Fibroblast of skin of right quadriceps (primary cell): ENCODE measurements at places on chromosomes 7 and 10.

DNA sequence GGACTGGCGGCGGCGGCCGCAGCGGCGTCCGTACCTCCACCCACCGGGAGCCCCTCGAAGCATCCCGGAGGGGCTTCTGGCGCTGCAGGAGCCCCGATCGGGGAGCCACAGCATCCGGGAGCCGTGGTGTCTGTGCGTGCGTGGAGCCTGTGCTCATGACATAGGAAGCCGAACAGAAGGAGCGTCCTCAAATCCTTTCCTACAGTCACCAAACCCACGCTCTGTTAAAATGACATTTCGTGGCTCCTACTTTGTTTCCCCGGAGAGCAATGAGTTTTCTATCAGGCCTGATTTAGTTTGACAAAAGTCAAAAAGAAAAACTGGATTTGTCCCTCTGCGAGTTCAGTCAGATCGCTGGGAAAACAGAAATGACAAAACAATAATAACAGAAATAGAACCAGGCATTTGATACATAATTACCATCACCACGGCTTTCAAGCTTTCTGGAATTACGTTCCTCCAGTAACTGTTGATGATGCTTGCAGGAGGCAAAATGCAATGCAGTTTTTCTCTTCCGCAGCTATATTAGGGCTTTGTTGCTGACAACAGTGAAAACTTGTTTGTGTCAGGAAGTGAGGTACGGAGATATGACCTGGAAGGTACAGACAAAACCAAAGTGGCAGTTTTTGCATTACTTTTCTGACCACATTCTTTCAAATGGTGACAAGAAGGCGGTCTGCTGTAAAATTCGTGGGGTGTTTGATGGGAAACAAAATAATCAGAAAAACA lies 219.3 kb upstream of the MKLN1 start:
- peak; percentile 19 for DNase-seq

DNA sequence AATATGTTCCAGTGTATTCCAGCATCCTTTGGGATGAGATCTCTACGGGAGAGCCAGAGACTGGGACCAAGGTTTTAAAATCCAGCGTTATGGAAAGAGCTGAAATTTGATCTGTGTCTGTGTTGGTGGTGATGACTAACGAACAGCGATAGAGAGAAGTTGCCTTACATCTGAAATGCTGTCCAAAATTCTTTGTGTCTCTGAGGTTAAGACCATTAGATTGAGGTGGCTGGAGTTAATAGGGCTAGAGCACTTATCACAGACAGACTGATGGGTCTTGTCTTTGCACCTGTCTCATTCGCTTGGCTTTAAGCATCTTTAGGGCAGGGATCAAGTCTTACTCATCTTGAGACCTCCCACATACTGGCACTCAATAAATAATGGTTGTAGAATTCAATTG lies 41.0 kb upstream of the RAPGEF5 start:
- no peak for DNase-seq

DNA sequence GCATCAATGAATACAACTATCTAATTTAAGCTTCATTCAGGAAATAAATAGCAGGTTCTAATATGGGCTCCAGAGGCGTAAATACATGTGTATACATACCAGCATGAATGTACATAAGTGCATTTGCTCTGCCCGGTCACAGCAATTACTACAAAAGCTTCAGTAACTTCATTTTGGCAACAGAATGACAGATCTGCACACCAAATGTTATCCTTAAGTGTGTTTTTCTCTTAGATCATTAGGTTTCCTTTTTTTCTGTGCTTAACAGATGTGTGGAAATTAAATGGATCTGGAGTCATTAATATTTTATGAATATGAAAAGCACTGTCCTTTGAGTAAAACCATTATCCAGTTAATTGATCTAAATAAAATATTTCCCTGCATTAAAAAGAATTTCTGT lies 159.0 kb upstream of the MEOX2 start:
- DNase-seq = no peak

DNA sequence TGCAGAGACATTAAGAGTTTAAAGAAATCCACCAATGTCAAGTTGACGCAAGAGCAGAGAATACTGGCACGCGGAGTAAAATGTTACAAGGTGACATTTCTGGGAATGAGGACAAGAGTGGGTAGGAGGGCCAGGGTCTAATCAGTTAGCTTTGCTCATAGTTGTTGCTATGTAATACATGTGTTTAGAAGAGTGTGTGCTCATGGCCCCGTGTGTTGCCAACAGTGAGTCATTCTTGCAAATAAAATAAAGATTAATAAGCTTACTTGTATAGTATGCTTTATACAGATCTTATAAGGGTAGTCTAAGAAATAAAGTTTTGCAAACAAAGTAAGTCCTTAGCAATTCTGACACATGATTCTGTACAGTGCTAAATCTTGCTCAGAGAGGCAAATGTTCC lies 64.5 kb downstream of the DNMBP start:
- DNase-seq = peak; percentile 74

DNA sequence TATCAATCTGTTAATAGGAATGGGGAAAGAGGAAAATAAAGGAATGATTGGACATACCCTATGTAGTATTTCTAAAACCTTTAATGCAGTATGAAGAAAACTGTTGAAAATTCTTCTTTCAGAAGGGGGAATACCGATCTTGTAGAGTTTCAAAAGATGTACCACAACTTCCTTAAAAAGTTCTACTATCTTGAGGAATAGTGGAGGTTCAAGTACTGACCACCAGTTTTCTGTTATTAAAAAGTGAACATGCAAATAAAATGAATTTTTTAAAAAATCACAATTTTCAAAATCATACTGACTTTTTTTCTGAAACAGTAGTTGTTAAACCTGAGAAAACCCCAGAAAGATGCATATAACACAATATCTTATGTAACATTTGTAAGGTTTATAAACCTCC lies 86.5 kb downstream of the HERC4 start:
- no peak for DNase-seq

- DNase-seq = no peak
Measured at GRCh38 chr7:150994838-150995510, 4.2 kb downstream of the NOS3 start.

DNA sequence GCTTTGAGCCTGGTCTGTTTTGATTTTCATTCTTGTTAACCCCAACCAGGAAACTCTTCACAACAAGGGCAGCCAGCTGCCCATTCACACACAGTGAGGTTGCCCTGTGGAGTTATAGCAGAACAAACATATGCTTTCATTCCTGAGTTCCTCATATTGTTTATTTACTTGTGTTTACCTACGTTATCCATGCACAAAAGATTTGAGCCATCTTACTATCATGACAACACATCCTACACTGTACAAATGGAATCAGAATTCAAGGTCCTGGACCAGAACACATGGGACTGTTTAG lies 21.7 kb upstream of the BMPER start:
- DNase-seq = no peak

DNA sequence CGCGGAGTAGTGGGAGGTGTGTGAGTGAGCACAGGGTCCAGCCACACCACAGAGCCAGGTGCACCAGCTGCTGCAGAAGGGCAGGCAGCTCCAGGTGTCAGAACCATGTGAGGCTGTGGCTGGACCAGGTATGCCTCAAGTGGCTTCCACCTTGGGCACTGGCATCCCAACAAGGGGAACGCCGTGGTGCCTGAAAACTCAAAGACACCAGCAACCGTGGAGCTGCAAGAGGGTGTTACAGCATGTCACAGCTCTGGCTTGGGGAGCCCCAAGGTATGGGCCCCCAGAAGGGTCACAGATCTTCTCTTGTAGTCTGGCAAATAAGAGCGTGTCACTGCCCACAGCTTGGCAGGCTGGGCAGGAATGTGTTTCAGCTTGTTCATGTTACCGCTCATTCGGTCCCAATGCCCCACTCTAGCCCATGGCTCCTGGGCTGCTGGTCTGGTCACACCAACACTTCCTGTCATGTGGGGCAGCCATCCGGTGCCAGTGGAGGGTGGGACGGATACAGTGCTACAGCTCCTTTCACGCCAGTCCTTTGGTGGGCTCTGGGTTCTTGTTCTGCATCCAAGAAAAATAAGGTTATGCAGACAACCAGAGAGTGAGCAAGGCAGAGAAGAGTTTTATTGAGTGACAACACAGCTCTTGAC lies 29.8 kb downstream of the STRA8 start:
- no peak for DNase-seq

GRCh38 chr10:79215531-79215930 lies 131.7 kb upstream of the PPIF start:
- no peak for DNase-seq

DNA sequence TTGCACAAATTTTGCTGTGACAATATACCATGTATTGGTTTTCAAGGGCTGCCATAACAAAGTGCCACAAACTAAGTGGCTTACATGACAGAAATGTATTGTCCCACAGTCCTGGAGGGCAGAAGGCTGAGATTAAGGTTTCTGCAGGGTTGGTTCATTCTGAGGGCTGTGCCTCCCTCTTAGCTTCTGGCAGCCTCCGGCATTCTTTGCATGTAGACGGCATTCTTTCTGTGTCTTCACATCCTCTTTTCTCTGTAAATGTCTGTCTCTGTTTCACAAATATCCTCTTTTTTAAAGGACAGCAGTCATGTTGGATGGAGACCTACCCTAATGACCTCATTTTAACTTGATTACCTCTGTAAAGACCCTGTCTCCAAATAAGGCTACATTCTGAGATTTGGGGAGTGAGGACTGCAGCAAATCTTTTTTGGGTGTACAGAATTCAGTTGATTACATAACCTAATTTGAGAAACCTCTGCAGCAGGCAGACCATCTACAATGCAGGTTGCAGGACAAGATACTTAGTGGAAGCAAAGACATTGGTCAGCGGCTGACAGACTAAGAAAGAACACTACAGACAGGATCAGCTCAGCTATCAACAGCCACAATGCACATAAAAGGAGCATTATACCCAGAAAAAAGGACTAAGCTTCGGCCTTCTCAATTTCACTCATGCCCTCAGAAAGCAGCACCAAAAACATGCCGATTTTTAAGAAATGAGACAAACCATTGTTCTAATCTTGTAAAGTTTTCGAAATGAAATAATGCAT lies 84.6 kb upstream of the FAM3C start:
- DNase-seq = no peak

GRCh38 chr10:31017534-31018355 lies 13.9 kb downstream of the ZNF438 start:
- DNase-seq = no peak

DNA sequence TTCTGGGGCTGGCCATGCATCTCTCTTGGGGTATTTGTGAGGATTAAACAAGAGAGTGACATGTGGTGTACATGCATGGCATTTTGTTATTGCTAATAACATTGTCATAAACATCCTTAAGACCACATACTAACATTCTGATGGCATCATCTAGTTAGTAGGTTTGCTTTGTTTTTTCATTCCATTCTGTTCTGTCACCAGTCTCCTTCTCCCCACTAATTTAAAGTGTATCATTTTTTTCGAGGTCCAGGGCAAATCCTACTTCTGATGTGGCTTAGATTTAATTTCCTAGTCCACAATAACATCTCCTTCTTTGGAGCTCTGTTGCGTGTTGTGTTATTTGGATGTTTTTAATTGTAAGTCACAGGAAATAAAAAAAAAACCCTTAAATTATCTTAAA lies 248.1 kb downstream of the LRMDA start:
- peak; percentile 17 for DNase-seq

DNA sequence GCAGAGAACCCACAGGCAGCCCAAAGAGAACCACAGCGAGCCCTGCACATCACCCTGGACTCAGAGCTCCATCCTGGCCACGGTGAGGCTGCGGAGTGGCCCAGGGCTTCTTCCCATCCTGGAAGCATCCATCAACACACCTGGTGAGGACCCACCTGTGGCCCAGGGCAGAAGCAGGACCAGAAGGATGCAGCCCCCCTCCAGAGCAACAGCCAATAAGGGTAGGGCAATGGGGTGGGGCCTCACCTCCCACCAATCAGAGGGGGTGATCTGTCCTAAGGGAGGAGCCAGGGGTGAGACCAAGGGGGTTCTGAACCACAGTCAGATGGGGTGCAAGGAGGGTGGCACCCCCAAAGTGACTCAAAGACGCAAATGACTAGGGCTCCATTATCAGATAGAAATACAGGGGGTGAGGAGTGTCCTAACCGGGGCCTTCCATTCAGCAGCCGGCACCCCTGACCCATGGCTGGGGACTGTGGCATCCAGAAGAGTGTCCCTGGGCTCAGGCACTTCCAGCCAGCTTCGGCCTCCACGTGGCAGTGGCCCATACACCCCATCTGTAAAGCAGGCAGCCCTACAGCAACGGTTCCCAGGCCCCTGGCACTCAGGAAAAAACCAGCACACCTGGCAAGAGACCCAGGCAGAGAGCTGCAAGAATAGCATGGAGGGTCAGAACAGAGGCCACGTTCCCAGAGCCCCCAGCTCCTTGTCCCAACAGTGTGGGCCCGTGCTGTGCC lies 36.9 kb downstream of the STK32C start:
- DNase-seq = no peak

DNA sequence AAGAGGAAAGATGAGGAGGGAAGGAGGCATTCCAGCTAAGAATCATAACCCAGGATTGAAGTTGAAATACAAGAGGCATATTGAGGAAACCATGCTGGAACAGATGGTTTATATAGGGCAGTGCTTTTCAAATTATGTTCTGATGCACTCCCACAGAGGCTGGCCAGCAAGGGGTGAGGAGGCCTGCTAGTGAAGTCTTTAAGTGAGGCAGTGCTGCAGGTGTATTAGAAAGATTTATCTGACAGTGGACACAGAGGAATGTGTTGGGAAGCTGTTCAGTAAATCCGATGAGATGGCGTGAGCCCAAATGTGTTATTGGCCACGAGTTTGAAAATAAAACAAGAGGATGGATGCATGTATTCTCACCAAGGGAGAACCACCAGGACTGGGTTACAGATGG lies 28.6 kb downstream of the REEP3 start:
- DNase-seq = no peak

- DNase-seq = peak; percentile 7
Measured at GRCh38 chr10:26215935-26216584, 514 bp upstream of the GAD2 start.

- DNase-seq = no peak
Measured at GRCh38 chr10:70034232-70034631, 18.4 kb upstream of the MACROH2A2 start.

- DNase-seq = no peak
Measured at GRCh38 chr7:50620433-50620832, 55.2 kb upstream of the DDC start.

DNA sequence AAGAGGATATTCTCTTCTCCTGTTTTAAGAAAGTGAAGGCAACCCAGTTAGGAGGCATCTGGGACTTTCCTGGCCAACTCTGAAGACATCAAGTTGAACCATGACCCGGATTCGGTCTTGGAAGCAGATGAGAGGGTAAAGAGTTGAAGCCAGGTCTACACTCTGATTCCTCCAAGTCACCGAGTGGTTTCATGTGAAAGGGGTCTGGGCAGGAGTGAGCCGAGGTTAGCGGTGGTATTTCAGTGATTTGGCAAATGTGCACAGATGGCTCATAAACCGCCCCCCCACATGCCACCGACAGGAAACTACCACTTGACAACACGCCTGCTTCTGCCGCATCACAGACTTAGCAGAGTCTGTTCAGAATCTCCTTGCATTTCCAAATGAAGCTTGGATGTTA lies 11.4 kb upstream of the REPIN1 start:
- no peak for DNase-seq

DNA sequence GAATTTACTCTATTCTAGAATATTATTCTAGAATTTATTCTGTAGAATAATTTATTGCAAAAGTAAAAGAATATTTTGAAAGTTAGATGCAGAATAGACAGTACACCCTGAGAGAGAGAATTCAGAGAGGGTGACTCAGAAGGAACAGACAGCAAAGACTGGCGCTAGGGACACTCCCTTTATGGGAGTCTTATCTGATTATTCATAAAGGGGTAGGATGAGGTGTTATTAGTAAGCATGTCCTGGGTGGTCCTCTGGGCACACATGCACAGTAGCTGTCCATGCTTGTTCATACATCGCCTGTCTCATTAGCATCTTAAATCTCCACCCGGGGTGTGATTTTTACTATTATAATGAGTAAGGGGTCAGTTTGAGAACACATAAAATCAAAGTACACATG lies 100.1 kb downstream of the XPNPEP1 start:
- DNase-seq = no peak

GRCh38 chr7:141585592-141586510 lies 34.6 kb downstream of the AGK start:
- DNase-seq = peak; percentile 92
